CD4-positive, alpha-beta T cell treated with Interleukin-17A for 4 hours (primary cell): ENCODE measurements at places on chromosomes 5 and 9.

GRCh38 chr5:16926417-16926816 lies 9.7 kb downstream of the MYO10 start:
- DNase-seq: no peak

DNA sequence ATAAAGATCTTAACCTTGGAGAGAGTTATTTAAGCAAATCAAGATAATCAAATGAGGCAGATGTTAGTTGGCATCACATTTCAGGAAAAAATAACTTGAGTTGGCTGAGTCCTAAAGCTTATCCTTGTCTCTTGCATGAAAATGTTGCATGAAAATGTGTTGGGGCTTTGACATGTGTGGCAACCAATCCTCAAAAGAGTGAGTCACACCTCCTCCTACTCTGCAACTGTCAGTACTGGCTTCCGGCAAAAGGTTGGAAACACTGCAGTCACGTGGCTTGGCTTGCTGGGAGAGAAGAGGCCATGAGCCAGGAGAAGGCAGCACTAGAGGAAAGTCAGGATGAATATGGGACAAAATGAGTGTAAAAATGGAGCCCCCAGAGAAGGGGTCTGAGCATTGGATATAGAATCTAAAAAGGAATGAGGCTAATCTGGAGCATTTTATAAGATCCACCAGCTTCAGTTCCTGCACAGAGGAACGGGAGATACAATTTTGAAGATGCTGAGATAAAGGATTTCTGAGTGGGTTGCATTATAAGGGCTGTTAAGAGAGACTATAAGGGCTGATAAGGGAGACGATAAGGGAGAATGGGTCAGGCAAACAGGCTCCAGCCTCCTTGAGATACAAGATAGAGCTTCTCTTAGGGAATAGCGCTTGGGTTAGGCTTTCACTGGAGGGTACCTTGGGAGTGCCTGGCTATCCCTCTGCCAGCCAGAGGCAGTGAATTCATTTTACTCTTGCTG lies 43.1 kb downstream of the SPATA31D1 start:
- DNase-seq: no peak

GRCh38 chr9:89774858-89775370 lies 170.1 kb downstream of the GADD45G start:
- DNase-seq: no peak

GRCh38 chr5:178387061-178387855 lies 154.7 kb upstream of the PHYKPL start:
- no peak for DNase-seq

- DNase-seq: peak; percentile 49
Observed at GRCh38 chr5:139389701-139390638, at the start of gene MZB1. Gene MZB1 (minus strand): TSS chr5:139389913. CDS start chr5:139389856, 57 bp downstream.

GRCh38 chr9:131585375-131585774 lies 40.1 kb downstream of the PRRT1B start:
- peak; percentile 68 for DNase-seq

DNA sequence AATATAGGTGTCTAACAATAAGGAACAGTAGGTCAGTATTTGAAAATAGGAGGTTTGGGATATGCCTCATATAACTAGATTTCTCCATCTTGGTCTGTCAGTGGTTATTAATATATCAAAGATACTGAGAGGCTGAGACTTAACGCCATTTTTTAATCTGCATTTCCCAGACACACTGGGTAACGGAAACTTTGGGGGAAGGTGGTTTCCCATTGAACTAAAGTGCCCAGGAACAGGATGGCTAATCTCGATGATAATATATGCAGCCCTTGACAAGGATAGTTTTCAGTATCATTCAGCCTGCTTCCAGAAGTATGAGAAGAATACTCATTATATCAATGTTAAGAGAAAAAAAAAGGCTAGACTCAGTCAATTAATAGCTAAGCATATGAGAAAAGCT lies 30.7 kb downstream of the EFNA5 start:
- no peak for DNase-seq

GRCh38 chr5:138169124-138169523 lies 9.3 kb downstream of the BRD8 start:
- DNase-seq: no peak

- DNase-seq: no peak
Observed at GRCh38 chr5:170466988-170467707, 36.7 kb upstream of the KCNIP1 start.

GRCh38 chr9:35566417-35566816 lies 38.6 kb upstream of the TESK1 start:
- DNase-seq: no peak

DNA sequence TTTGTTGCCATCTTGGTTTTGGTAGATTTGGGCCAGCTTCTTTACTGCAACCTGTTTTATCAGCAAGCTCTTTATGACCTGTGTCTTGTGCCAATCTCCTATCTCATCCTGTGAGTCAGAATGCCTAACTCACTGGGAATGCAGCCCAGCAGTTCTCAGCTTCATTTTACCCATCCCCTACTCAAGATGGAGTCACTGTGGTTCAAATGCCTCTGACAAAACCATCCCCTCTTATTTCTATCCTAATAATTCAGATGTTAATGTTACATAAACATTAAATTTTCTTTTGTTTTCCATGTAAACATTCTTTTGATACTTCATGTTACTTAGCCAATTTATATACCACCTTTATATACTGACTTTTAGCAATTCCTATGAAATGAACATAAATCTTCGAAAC lies 746.3 kb downstream of the CDH18 start:
- DNase-seq: no peak

DNA sequence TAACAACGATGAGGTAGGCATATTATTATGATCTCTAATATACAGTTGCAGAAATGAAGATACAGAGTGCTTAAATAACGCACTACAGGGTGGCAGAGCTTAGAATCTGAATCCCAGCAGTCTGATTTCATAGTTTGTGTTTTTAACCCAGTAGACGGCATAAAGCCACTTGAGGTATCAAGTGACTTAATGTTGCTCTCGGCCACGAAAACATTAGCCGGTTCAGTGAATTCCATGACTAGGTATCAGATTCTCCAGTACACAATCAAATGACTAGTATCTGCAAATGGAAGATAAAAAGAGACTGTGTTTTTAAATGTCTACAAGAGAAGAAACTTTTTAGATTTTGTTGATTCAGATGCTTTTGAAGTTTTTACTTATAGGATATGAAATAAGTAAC lies 24.8 kb downstream of the SMC2 start:
- no peak for DNase-seq

DNA sequence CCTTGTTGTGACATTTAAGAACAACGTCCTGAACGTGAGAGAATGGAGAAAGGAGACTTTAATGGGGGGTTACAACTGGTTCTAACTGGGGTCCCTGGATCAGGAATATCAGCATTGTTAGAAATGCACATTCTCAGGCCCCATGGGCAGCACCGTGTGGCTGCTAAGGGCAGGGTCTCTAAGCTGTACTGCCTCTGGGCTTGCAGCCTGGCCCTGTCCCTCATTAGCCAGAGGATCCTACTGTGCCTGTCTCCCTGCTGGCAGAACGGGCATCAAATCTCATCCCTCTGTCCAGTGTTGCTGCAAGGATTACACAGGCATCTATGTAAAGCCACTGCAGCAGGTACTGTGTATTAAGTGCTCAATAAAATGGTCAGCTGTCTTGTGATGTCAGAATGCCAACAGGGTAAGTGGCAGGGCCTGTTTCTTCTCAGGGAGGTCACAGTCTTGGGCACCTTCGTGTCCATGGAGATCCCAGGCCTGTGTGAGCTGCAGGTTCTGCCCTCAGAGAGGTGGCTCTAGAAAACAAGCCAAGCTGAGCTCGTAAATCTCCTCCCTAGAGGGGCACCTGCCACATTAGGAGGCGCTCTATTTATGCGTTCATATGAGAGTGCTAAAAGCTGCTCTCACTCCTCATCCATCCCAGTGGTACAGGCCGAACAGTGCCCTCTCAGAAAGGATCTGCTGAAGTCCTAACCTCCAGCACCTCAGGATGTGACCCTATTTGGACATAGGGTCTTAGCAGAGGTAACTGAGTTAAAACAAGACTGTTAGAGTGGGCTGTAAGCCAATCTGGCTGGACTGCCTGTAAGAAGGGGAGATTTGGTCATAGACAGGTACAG lies 210.5 kb downstream of the GADD45G start:
- DNase-seq: no peak

GRCh38 chr5:54996466-54996865 lies 11.1 kb upstream of the ESM1 start:
- DNase-seq: no peak

DNA sequence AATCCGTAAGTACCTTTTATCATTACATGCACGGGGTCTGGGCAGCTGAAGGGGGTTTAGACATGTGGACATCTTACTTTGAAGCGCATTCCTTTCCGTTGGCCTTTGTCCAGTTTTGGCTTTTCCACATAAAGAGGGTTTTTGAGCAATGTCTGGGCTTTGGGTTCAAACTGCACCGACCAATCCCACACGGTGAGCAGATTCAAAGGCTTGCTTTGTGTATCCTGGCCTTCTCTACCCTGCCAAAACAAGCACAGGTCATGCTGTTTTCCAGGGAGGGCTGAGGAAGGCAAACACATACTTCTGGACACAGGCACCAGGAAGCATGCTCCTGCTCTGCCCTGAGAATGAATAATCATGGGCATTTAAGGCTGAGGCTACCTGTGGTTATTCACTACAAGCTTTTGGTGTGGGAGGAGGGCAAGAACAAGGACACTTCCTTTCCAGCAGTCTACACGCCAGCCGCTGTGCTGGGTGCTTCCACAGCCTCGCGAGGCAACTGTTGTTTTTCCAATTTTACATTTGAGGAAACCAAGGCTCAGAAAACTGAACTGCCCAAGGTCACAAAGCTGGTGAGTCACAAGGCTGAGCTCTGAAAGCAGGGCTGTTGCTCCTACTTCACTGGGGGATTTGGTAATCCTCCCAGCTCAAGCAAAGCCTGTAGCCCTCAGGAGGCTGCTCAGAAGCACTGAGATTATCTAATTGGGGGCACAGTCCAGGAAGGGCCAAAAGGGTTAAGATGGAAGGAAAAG lies 59.8 kb upstream of the GOLPH3 start:
- DNase-seq: no peak

DNA sequence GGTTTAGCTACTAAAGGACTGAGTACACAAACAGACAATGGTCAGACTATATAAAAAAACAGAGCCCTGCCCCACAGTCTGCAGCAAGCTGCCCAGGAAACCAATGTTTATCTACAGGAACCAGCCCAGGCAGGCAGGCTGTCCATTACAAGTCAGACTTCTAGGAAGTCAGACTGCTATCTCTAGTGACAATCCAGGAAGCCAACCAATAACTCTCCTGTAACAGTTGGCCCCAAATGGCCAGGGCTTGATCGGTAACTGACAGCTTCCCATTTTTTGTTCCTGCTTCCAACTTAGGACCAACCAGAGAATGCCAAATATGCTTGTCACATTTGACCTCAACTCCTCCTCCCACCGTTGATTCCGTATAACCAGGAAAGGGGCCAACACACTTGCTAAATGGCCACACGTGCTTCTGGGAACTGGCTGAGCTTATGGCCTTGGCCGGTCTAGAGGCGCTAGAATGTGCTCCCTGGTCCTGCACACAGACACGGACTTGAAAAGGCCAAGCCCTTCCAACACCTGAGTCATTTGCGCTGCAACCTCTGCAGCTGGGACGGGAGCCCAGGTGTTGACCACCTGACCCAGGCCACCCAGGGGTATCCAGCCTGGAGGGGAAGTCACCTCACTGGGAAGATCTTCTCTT lies 79.6 kb upstream of the CDK20 start:
- DNase-seq: no peak

DNA sequence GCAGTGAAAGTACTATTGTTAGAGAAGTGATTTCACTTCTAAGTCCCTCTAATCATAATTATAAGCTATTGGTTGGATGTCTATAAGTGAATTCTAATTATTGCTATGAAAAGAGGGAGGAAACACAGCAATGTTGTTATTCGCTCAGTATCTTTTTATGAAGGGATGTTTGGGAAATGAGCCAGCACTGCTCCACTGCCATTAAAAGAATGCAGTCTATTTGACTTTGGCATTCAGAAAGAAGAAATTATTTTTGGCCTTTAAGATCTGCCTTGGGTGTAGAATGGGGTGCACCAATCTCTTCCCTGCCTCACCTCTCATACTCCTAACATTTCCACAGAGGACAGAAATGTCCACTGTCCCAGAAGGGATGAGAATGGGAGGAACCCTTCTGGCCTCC lies 332.0 kb downstream of the SPATA31D1 start:
- DNase-seq: no peak

- no peak for DNase-seq
Observed at GRCh38 chr5:123937230-123937629, 425.3 kb downstream of the CSNK1G3 start.

GRCh38 chr5:155540000-155540595 lies 526.5 kb downstream of the KIF4B start:
- no peak for DNase-seq

DNA sequence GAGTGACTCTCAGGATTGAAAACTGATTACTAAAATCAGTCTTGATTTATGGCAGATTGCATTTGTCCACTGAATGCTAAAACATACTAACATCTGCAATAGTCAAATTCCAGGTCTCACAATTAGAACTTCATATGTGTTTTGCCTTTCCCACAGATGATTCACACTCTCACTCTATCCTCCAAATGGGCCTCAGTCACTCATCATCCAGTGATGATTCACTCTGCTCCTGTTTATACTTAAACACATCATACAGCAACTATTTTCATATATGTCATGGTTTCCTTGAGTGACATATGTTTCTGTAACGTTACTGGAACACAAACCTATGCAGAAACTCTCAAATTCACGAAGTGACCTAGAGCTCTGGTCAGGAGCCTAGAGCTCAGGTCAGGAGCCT lies 512.9 kb downstream of the HINT1 start:
- no peak for DNase-seq

GRCh38 chr9:36855448-36856315 lies 178.4 kb downstream of the PAX5 start:
- peak; percentile 23 for DNase-seq

DNA sequence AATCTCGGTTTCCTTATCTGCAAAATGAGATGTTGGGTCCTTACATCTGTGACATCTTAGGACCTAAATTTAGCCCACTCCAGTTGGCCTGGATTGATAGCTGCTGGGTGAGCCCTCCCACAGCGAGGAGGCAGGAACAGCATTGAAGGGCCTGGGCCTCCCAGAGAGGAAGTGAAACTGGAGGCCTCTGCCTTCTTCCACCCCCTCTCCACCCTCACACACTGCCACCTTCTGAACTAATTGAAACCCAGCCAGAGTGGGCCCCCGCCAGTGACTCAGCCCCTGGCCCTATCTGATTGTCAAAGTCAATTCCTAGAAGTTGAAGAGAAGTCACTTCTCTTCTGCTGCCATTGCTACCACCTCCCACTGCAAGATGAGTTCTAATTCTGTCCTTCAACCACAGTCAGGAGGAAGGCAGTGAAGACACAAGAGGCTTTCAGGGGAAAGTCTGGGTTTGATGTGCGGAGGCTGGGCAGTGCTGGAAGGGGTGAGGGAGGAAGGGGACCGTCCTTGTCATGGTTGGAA lies 55.2 kb upstream of the NEK6 start:
- peak; percentile 63 for DNase-seq

DNA sequence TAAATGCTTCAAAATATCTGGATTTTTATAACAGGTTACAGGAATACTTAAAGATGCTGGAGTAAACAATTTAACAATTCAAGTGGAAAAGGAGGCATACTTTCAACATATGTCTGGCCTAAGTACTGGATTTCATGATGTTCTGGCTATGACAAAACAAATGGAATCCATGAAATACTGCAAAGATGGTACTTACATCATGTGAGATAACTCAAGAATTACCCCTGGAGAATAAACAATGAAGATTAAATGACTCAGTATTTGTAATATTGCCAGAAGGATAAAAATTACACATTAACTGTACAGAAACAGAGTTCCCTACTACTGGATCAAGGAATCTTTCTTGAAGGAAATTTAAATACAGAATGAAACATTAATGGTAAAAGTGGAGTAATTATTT lies 35.6 kb downstream of the SLC30A5 start:
- DNase-seq: no peak

- no peak for DNase-seq
Observed at GRCh38 chr9:79542735-79543620, 28.8 kb upstream of the TLE4 start.
